Ovary (tissue), 10 donors: ENCODE measurements at places on chromosomes 3 and 15. TPM values are rescaled to one million over a fixed set of nuclear protein-coding genes. Genes with fewer than 3 reads are reported as not detected.

- DNase-seq = no peak
These were observed 36.4 kb upstream of the PRR23E start for GRCh38 chr3:127156338-127157050.

DNA sequence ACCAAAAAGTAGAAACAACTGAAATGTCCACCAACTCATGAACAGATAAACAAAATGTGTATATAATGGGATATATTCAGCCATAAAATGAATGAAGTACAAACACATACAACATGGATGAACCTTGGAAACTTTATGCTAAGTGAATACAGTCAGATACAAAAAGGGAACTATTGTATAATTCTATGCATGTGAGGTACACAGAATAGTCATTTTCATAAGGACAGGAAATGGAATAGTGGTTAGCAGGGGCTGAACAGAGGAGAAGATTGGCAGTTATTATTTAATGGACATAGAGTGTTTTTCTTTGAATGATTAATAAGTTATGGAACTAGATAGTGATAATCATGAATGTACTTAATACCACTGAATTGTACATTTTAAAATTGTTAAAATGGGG, 20.0 kb upstream of the TRANK1 start:
- DNase-seq = no peak

DNA sequence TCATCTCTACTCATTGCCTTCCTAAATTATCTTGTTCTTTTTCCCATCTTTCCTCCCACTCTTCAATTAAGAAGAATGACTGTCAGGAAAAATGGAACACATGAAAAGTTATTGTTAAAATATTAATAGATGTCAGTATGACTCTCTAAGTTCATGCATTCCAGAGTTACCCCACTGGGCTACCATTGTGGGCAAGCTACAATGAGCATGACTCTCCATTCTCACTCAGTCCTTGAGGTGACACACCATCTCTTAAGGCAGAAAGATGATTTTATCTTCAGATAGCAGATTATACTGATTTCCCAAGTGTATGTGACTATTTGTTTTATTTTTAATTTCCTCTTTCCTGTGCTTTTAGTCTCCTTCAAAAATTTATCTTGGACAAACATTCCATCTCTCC, 144.3 kb downstream of the ALCAM start:
- DNase-seq = no peak

Gene C15orf39
- polyA plus RNA-seq = 4.8 TPM

GRCh38 chr3:32392536-32393302, 1.1 kb downstream of the CMTM7 start:
- DNase-seq = peak; percentile 62

DNA sequence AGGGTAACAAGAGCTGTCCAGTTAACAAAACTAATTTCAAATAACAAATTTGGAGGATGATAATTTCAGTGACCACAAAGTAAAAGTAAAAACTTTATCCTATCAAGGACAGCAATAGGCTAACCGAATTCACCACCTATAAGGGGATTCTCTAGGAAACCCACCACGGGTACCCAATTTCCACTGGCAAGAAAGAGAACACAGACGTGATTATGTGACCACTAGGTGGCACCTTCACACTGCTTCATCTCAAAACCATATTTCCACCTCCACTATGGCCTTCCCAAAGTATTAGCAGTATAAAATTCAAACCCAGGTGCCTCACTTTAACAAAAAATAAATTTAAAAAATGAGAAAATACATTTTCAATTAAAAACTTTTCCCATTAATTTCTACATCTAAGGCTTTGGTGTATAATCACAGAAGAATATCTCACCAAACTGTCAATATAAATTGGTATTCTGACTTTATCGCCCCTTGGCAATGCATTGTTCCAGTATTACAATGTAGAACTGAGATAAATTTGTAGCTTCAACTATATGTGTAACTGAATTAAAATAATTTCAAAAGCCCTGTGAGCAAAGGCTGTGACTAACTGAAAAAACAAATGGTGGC, 96.5 kb downstream of the FSIP1 start:
- DNase-seq = no peak

GRCh38 chr3:69542805-69543429, 157.0 kb upstream of the FRMD4B start:
- no peak for DNase-seq

Gene ITPKA
- polyA plus RNA-seq = 0.33 TPM

DNA sequence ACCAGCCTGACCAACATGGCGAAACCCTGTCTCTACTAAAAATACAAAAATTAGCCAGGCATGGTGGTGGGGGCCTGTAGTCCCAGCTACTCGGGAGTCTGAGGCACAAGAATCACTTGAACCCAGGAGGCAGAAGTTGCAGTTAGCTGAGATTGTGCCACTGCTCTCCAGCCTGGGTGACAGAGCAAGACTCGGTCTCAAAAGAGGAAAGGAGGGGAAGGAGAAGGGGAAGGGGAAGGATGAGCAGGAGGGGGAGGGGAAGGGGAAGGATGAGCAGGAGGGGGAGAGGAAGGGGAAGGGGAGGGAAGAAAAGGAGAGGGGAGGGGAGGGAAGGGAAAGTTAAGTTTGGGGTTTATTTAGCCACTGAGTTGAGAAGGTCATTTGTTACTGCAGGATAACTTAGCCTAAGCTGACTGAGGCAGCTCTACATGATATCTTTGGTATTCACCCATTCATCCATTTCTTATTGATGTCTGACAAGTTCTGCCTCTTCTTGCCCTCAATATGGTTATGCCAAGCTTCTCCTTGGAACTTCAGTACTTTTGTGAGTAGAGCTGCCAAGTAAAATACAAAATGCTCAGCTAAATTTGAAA, 15.9 kb upstream of the ABHD2 start:
- no peak for DNase-seq

- no peak for DNase-seq
These were observed 24.7 kb upstream of the KIF23 start for GRCh38 chr15:69389426-69389825.

DNA sequence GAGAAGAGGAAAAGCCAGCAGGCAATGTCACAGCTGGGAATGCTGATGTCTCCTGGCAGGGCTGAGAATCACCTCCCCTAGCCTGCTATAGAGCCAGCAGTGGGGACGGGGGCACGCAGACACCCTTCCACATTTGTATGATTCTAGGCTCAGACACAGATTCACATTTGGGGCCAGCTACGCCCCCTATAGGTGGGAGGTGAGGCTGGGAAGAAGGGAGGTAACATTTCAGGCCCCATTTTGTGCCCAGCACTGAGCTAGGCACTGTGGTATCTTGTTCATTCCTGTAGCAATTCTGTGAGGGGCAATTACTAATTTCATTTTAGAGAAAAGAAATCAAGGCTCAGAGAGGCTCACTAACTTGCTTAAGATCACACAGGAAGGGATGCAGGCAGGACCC, 15.9 kb upstream of the ACAD9 start:
- DNase-seq = no peak

Gene RASGRP1
- polyA plus RNA-seq = 0.13 TPM

Gene C2CD4A
- not detected for polyA plus RNA-seq

Gene SLC28A1
- not detected for polyA plus RNA-seq

Gene RBP2
- 0.13 TPM for polyA plus RNA-seq

DNA sequence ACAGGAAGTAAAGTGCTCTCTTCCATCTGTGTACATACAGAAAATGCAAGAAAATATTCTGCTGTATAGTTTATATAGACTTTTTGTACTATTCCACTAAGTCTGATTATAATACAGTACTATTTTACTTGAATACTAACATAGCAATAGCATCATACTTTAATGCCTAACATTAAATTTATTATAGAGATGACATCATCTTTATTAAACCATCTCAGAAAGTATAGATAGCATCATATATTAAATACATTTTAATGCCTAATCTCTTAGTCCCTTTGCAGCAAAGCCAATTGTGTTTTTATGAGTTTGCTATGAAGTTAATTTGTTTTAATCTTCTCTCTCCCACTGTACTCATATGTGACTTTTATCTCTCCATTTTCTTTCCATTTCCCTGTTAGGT, 39.7 kb upstream of the ZDHHC23 start:
- no peak for DNase-seq

Gene MYH15
- 0.05 TPM for polyA plus RNA-seq

DNA sequence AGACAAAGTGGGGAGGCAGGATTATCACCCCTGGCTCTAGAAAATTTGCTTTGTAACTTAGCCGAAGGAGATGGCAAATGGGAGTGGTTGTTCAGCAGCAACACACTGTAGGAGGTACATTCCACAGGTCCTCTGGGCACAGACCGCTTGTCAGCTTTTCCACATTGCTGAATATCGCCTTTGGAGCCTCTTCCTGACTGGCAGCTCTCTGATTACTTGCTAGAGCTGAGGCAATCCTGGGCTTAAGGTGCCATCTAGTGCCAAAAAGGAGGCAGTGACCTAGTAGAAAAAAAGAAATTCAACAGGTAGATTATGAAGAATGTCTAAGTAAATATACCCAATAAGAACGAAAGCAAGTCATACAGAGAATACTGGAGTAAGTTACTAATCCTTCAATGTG, 13.1 kb upstream of the SCN5A start:
- DNase-seq = no peak

- DNase-seq = peak; percentile 77
These were observed 277.4 kb downstream of the ROBO1 start for GRCh38 chr3:79490165-79491028.

GRCh38 chr15:72532991-72533601, 59.0 kb downstream of the ARIH1 start:
- DNase-seq = no peak

GRCh38 chr15:82122746-82123400, 77.1 kb upstream of the MEX3B start:
- DNase-seq = peak; percentile 73

Gene DCBLD2
- 13.5 TPM for polyA plus RNA-seq

Gene ATP13A5
- polyA plus RNA-seq = 0.07 TPM

Gene CAMP
- polyA plus RNA-seq = 0.12 TPM

DNA sequence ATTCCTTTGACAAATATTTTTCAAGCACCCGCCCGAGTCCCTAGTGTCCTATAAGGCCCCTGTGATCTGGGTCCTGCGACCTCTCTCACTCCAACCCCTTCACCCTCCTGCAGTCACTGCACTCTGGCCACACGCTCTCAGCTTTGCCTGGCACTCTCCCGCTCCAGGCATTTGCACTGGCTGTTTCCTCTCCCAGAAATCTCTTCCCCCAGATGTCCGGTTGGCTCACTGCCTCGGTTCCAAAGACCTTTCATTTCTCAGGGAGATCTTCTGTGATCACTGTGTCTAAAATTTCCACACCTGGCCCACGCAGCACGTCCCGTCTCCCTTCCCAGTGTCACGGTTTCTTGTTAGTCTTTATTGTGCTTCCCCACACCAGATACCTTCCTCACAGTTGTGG, 97.4 kb downstream of the WNT7A start:
- DNase-seq = no peak

DNA sequence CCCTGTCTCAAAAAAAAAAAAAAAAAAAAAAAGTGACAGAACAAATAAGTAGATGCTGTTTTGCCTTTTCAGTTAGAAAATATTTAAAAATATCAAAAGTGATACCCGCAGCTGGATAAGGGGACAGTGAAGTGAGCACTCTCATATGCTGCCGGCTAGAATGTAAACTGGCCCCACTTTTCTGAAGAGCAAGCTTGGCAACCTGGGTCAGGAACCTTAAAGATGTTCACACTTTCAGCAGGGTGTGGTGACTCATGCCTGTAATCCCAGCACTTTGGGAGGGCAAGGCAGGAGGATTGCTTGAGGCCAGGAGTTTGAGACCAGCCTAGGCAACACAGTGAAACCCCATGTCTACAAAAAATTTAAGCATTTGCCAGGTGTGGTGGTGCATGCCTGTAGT, 17.4 kb downstream of the FSD2 start:
- DNase-seq = no peak

Gene FOXP1
- 42.6 TPM for polyA plus RNA-seq

GRCh38 chr15:27025481-27025966, 54.5 kb downstream of the GABRG3 start:
- DNase-seq = no peak

GRCh38 chr15:56208641-56209155, 35.0 kb downstream of the RFX7 start:
- no peak for DNase-seq

Gene GCSAM
- 0.13 TPM for polyA plus RNA-seq

GRCh38 chr3:50658416-50658815, 16.3 kb upstream of the DOCK3 start:
- no peak for DNase-seq

- no peak for DNase-seq
These were observed 63.0 kb downstream of the LINGO1 start for GRCh38 chr15:77569729-77570125.

Gene PDZRN3
- 102 TPM for polyA plus RNA-seq

DNA sequence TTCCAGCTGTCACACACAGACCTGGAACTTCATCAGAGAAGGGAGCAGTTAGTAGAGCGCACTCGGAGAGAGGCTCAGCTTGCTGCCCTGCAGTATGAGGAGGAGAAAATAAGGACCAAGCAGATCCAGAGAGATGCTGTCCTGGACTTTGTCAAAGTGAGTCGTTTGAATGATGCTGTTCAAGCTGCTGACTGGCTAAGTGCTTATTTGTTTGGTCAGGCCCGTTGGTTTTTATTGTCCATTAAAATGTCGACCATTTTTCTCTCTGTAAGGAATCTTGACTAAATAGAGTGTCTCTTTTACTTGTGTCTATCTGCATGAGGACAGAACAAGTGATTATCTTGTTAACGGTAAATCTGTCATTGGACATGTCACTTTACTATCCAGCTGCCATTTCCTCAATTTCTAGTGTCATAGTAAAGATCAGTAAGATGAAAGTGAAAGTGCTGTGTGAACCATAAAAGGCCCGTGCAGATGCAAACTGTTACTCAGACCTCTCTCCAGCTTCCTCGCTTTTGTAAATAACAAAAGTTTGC, 56.9 kb downstream of the LRCH3 start:
- DNase-seq = no peak

GRCh38 chr3:124360155-124360554, 368.2 kb upstream of the ROPN1 start:
- no peak for DNase-seq

DNA sequence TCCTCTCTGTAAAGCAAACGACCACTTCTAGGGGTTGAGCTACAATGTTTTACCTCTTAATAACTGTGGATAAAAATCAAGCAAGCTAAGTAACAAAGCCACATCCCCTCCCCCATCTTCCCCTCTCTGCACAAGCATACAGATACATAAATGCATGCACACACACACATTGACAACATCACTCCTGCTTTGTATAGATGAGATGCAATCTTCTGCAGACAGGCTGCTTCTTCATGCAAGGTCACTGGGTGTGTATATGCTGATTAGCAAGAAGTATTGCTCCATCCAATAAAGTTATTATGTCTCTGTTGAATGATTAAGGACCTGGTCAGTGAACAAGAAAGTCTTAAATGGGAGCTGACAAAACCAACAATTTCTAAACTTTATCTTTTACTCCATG, 8.8 kb upstream of the ATP11B start:
- DNase-seq = no peak

DNA sequence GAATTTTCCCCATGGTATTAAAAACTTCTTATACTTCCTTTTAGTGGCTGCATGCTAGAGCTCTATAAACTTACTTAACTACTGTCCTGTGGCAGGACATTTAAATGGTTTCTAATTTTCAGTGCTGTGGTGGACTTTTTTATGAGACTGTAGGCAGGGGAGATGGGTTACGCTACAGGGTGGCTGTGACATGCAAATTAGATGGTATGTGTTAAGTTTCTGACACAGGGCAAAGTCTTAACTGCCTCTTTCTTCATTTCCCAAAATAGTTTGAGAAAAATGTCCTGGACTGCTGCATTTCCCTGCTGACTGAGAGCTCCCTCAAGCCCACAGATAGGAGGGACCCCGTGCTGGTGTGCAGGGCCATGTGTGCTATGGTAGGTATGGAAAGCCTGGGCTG, 22.0 kb downstream of the TGM4 start:
- DNase-seq = no peak

Gene DCLK3
- polyA plus RNA-seq = 0.01 TPM

Gene SLC2A2
- polyA plus RNA-seq = not detected

- no peak for DNase-seq
These were observed 145.3 kb downstream of the CNTN3 start for GRCh38 chr3:74469151-74469550.

Gene RTP4
- 7.3 TPM for polyA plus RNA-seq
